ENCODE measurements at places on chromosomes 3 and 15. TPM values are rescaled to one million over a fixed set of nuclear protein-coding genes. Genes with fewer than 3 reads are reported as not detected.

Gene SLC9A9
- 13.3 TPM for total RNA-seq

GRCh38 chr3:138289701-138290100 lies 40.0 kb downstream of the NME9 start:
- DNase-seq: no peak

GRCh38 chr3:174822320-174822719 lies 36.8 kb upstream of the NAALADL2 start:
- no peak for DNase-seq

DNA sequence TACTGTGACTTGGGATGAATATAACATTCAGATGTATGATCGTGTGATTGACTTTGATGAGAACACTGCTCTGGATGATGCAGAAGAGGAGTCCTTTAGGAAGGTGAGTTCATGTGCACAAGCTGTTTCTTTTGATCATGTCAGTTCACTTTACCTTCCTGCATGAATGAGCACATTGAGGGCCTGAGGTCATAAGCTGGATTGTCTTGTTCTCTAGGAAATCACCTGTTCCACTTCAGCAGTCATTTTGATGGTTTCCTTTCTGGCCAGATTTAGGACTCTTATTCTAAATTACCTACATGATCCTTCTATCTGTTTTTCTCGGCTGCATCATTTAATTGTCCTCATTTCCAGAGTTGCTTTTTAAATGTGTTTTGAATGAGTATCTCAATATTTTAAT lies 4.1 kb downstream of the RCN2 start:
- no peak for DNase-seq

GRCh38 chr15:99956022-99956775 lies 223.0 kb upstream of the LYSMD4 start:
- no peak for DNase-seq

All from upper lobe of right lung (tissue), 1 donor.